CD4-positive, alpha-beta T cell treated with Interleukin-6 for 4 hours (primary cell): ENCODE measurements at places on chromosomes 5 and 9.

- no peak for DNase-seq
These were observed 31.4 kb upstream of the MSX2 start for GRCh38 chr5:174692982-174693422.

- DNase-seq, result no peak
These were observed at the start of gene SPAAR for GRCh38 chr9:35909274-35909673. TSS of gene SPAAR (plus strand) at chr9:35909490. CDS start at chr9:35910464, 974 bp downstream.

- no peak for DNase-seq
These were observed 33.2 kb downstream of the C9orf50 start for GRCh38 chr9:129587487-129588262.

- no peak for DNase-seq
These were observed 1.8 kb downstream of the LURAP1L start for GRCh38 chr9:12776513-12777055.

- DNase-seq, result no peak
These were observed 3.7 kb upstream of the SVEP1 start for GRCh38 chr9:110583237-110583636.

DNA sequence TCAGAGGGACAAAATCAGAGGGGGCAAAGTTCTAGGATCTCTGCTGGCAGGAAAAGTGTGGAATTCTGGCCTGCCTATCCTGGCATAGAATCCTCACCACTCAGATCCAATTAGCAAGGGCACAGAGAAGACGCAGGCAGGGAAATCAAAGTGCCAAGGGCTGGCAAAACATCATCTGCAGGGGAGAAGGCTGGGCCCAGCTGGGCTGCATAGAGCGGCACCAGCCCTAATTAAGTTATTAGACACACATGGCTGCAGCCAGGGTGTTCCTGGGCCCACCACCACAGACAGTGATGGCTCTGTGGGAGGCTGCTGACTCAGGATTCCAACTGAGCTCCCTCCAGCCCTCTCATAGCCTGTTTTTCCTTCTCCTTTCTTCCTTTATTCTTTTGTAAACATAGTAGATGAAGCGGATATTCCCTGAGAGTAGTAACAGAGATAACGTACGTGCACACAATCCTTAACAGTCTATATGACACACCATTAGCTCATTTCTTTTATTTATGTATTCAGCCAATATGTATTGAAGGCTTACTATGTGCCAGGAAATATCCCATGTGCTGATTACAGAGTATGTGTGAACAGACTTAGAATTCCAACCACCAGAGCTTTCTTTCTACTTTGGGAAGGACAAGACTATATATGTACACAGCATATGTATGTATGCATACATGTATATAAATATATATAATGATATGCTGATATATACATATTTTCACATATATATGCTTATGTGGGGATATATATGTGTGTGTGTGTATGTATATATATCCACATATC lies 236.1 kb downstream of the ASTN2 start:
- DNase-seq, result no peak

GRCh38 chr5:42994246-42994554 lies 45.9 kb downstream of the ANXA2R start:
- DNase-seq, result no peak
